ENCODE measurements at places on chromosomes 6 and 20. TPM values are rescaled to one million over a fixed set of nuclear protein-coding genes. Genes with fewer than 3 reads are reported as not detected.

Gene SCUBE3
- total RNA-seq, result 0.07 TPM

Gene MAK
- total RNA-seq, result 0.15 TPM

Gene GCM1
- total RNA-seq, result not detected

Gene ABHD16B
- total RNA-seq, result not detected

Gene SLC4A11
- 10.2 TPM for total RNA-seq

Gene THEMIS
- not detected for total RNA-seq

Gene SPTLC3
- total RNA-seq, result not detected

Gene SH3BGRL2
- 0.33 TPM for total RNA-seq

Gene EEF1A2
- 140 TPM for total RNA-seq

Gene PRL
- total RNA-seq, result not detected

Gene ROS1
- 0.17 TPM for total RNA-seq

Gene ATXN1
- total RNA-seq, result 2.7 TPM

Gene RHAG
- total RNA-seq, result 0.09 TPM

Gene ZBP1
- total RNA-seq, result not detected

Gene DDRGK1
- 101 TPM for total RNA-seq

Gene RFX6
- total RNA-seq, result not detected

Gene TTK
- 18.9 TPM for total RNA-seq

Gene KIF13A
- total RNA-seq, result 17.6 TPM

Gene CBLN4
- total RNA-seq, result not detected

Gene AMD1
- total RNA-seq, result 158 TPM

Gene OXT
- not detected for total RNA-seq

Gene HLA-DRB5
- not detected for total RNA-seq

Gene LY6G6F
- not detected for total RNA-seq

Gene FLRT3
- total RNA-seq, result 1.3 TPM

Gene FAM162B
- total RNA-seq, result not detected

Gene RIMS1
- total RNA-seq, result not detected

Gene MAP7
- 21.6 TPM for total RNA-seq

Gene PRSS35
- total RNA-seq, result 0.07 TPM

Gene CCN6
- total RNA-seq, result not detected

Gene DEF6
- total RNA-seq, result not detected

Gene LAMA2
- total RNA-seq, result 0.31 TPM

Gene HLA-DRA
- total RNA-seq, result not detected

Gene SLC17A9
- not detected for total RNA-seq

All from A549 treated with GW870086 at 1 μM for 4 hours (cell line).